HT1080 (cell line): ENCODE measurements at places on chromosomes 11 and 22.

GRCh38 chr22:28710576-28711191 is 30.9 kb downstream of the CHEK2 start:
- DNase-seq: peak; percentile 81

DNA sequence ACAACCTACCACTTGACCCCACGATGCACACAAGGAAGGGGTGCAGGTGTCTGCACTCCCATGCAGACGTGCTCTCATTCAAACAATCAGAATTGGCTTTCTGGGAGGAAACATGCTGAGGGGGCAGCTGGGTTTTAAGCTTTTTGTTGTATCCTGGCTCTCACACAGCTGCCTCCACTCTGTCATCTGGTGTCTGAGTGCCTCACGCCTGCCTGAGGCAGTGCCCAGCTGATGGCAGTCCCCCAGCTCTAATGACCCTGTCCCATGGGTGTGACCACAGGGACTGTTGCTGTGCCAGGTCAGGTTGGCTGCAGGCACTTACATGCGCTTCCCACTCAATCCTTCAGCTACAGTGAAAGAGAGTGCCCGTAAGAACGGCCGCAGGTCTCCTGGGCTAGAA is 53.7 kb downstream of the ARFGAP3 start:
- no peak for DNase-seq

- no peak for DNase-seq
Observed at GRCh38 chr22:38088629-38089473, 4.9 kb upstream of the SLC16A8 start.

- peak; percentile 25 for DNase-seq
Observed at GRCh38 chr11:68099474-68100405, 21.4 kb downstream of the CHKA start.
